ENCODE measurements at places on chromosomes 16 and 17.

- peak; percentile 39 for DNase-seq
Observed at GRCh38 chr17:49616601-49617131, 41.0 kb downstream of the NXPH3 start.

DNA sequence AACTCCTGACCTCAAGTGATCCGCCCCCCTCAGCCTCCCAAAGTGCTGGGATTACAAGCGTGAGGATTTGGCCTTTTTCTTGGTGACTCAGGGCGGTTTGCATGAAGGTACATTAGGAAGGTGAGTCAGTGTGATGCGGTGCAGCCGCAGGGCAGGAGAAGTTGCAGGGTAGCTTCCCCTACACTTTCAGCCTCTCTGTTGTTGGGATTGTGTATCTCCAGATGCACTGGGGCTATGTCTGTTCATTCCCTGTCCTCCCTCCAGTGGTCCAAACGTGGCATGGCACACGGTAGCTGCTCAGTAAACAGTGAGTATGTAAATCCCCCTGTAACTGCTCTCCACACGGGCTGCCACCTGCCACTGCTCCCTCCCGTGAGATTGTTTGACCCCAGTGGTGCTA, 109.1 kb upstream of the CDC42EP4 start:
- no peak for DNase-seq

DNA sequence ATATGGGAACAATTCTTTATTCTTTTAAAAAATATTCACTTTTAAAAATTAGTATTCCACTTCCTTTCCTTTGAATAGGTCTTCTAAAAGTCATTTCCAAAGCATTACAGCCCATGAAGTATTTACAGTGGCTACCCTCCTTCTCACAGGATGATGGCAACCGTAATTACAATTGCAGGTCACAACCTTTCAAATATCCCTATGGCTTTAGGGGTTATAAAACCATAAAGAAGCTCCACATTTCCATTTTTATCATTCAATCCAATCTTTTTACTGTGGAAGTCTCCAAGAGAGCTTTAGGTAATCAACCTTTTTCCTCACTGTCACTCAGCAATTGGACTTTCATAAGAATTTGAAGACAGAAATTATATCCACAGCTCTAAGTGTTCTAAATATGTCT, 488.9 kb upstream of the CA10 start:
- no peak for DNase-seq

DNA sequence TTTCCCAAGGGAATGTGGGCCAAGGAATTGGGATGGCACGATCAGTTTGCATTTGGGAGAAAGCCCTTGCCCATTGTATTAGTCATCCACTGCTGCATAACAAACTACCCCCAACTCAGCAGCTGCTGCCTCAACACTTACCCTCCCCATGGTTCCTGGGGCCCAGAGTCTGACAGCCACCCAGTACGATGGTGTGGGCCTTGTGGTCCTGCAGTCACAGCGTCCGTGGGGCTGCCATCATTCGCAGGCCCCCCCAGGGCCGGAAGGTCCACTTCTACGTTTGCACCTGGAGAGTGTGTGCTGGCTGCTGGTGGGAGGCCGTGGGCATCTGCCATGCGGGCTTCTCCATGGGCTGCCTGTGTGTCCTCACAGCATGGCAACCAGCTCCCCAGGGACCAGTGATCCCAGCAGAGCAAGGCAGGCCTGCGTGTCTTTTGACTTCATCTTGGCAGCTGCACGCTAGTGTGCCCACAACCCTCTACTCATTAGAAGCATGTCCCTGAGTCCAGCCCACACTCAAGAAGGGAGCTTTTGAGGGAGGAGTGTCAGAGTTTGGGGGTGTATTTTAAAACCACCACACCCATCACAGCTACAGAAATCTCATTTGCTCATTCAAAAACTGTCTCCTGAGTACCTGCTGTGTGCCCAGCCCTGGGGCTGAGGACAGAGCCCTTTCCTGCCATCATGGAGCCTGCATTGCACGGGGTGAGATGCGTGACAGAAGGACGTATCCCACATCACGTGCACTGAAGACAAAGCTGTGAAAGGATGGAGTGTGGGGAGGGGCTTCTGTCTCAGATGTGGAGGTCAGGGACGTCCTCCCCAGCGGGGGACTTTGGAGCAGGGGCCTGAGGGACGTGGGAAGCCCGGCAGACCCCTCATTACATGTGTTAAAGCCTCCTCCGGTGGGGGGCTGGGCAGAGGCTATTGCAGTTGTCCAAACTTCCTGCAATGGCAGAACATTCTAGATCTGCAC, 185.0 kb upstream of the ZNF469 start:
- no peak for DNase-seq

Data from fibroblast of skin of left quadriceps (primary cell).